Left renal pelvis (tissue), 4 donors: ENCODE measurements at places on chromosomes 7 and 10. TPM values are rescaled to one million over a fixed set of nuclear protein-coding genes. Genes with fewer than 3 reads are reported as not detected.

DNA sequence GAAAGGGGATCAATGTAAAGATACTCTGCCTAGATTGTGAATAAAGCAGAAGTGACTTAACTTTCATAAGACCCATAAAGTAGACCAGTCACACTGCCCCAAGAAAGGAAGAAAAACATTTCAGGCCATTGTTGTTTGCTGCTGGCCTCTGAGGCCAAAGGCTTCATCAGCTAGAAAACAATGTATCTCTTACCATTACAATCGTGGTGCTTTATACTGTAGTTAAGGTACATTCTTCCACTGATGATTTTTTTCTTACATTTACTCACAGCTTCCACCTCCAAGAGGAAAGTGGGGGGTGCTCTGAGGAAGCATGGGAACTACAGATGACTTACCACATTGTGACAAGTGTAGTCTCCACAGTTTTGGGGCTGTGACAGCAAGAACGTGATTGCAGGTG is 68.6 kb downstream of the NRG3 start:
- DNase-seq, result no peak

- no peak for DNase-seq
Measured at GRCh38 chr10:78779339-78779955, 289.3 kb upstream of the ZMIZ1 start.

DNA sequence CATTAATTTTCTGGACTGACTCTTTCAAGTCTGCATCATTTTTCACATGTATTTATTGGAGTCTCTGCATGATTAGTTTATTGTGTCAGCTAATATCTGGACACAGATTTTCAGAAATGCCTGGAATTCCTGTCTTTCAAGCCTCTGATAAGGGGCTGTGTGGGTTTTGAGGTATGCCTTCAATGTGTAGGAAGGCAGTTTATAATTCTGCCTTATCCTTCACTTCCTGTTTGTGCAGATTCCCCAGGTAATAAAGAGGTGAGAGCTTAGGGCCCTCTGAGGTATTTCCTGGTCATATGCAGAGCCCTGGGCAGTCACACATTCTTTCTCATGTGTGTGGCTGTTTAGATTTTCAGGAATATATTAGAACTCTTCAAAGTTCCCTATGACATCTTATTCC is 79.4 kb upstream of the PRKCQ start:
- DNase-seq, result no peak

DNA sequence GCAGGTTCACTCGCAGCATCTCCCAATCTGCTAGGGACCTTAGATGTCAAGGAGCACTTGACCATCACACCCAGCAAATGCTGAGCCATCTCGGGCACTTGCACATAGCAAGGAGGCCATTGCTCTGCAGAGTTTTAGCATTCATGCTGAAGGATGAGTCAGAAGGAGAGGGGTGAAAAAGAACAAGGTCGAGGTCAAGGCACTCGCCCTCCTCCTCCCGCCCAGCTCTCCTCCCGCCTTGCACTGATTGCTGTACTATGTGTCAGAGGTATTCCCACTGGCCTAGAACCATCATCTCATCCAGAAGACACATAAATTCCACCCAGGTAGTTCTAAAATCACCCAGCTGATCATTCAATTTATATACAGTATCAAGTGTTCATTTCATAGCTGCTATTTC is 255.1 kb upstream of the SP4 start:
- DNase-seq, result no peak

- DNase-seq, result no peak
Measured at GRCh38 chr7:79093421-79093820, 360.0 kb downstream of the MAGI2 start.

DNA sequence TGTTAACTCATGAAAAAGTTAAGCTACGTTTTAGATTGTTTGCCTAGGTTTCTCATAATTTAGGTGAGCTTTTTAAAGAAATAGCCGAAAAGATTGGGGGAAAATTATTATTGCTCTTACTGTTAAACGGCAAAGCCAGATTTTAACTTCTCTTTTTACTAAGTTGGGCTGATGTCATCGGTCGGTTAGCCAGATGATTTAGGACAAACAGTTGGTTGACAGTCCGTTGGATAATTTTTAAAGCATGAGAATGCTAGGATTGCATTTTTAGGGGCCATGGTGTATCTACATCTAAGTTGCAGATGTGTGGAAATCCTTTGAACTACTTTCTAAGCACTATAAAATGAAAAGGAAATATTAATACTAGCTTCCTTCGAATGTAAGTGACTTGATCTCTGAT is 280.9 kb upstream of the AKR1E2 start:
- DNase-seq, result no peak

The GDF2 gene
- polyA plus RNA-seq, result not detected

The FEZF1 gene
- not detected for polyA plus RNA-seq
